ENCODE measurements at places on chromosomes 6 and 20.

DNA sequence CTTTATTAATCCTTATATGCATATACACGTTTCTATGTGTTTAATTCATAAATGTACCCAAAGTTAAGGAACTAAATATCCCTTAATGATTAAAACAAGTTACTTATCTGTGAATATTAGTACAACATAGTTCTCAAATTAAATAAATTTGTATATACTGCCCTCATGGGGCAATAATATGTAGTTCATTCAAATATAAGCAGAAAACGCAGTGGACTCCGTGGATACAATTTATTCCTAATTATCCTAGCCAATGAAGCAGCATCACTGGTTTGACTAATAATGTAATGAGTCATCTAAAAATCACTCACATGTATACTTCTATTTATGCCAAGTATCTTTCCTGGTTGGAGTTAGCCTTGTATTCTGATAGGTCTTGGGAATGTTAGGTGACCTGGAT is 111.6 kb downstream of the TBC1D32 start:
- no peak for DNase-seq

- peak; percentile 75 for DNase-seq
Observed at GRCh38 chr6:111804627-111805235, 68.5 kb downstream of the FYN start.

- no peak for DNase-seq
Observed at GRCh38 chr20:35248641-35249475, 22.4 kb downstream of the MMP24 start.

DNA sequence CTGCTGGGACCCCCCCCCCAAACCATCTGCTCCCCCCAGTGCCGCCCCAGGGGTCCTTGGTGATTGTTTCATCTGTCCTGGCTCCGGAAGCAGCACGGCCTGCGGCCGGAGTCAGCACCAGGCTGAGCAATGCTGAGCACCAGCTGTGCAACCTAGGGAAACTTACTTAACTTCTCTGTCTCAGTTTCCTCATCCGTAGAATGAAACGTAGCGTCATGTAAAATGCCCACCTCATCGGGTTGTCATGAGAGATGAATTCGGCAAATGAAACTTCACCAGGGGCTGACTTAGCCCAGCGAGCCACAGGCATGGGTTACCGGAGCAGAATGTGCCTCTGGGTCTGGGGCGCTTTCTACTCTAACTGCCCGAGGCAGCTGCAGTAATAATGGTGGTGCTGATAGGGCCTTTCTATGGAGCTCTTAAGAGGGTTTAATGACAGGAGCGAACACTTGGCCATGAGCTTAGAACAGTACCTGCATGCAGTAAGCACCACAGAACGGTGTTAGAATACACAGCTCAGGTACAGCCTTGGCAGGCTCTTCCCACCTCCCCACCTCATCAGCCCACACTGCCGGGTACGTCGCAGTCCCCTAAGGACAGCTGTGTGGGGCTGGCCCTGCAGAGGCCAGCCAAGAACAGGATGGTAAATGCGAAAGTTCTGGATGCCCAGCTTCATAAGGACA is 1.7 kb downstream of the THBS2 start:
- DNase-seq: no peak
